ENCODE measurements at places on chromosomes 5 and 9.

DNA sequence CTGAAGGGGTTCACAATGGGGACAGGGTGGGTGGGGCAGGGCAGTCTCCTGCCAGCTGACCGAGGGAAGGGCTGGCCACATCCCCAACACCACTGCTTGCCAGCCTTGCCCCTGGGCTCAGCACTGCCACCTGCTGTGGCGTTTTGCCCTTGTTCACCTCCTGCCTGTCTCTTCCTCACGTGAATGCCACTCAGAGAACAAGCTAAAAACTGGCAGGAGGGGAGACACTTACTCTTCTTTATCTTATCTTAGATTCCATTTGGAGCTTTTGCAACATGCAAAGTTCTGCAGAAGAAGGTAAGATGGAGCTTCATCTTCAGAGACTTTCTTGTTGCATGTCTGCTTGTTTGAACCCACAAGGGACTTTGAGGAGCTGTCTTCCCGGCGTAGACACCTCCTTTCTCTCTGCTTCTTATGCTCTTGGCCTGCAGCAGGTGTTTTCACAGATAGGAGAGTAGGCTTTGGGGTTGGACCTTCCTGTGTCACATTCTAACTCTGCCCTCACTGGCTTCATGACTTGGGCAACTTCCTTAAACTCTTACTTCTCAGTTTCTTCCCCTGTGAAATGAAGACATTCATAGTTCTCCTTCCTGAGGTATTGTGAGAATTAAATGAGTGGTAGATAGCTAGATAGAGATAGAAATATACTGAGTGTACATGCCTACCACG is 4.1 kb downstream of the LRSAM1 start:
- no peak for DNase-seq

GRCh38 chr5:83069096-83069799 is 7.9 kb downstream of the TMEM167A start:
- no peak for DNase-seq

GRCh38 chr5:126780165-126780827 is 3.4 kb downstream of the LMNB1 start:
- DNase-seq, result peak; percentile 21

DNA sequence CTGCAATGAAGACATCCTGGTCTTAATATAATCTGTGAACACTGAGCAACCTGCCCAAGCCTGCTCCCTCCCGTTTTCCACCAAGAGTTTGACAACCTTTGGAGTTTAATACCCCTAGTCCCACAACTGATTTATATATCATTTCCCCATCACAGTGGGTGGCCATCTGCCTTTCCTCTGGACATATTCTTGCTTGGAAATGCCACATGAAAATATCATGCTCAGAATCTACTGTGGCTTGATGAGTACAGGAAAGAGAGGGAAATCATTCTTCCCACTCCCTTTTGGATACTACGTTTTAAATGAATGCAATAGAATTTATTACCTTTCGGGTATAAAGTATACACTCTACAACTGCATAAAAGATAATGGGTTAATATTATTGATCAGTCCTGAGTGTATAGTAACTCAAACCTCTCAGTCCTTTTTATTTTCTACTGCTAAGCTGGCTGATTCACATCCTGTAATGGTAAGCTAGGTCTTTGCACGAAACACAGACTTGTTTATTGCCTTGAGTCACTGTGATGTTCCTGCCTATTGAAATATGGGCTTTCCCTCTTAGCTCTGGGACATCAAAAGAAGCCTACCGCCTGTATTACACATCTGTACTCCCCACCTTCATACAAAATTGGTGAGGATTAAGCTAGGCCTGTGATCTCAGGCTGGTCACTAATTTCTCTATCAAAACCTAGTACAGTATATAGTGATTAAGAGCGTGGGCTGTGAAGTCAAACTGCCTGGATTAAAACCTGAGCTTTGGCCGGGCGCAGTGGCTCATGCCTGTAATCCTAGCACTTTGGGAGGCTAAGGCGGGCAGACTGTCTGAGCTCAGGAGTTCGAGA is 67.6 kb upstream of the NR5A1 start:
- no peak for DNase-seq

GRCh38 chr5:56262279-56262678 is 29.1 kb upstream of the ANKRD55 start:
- DNase-seq, result no peak

GRCh38 chr9:109182940-109183798 is 16.1 kb upstream of the FRRS1L start:
- no peak for DNase-seq

DNA sequence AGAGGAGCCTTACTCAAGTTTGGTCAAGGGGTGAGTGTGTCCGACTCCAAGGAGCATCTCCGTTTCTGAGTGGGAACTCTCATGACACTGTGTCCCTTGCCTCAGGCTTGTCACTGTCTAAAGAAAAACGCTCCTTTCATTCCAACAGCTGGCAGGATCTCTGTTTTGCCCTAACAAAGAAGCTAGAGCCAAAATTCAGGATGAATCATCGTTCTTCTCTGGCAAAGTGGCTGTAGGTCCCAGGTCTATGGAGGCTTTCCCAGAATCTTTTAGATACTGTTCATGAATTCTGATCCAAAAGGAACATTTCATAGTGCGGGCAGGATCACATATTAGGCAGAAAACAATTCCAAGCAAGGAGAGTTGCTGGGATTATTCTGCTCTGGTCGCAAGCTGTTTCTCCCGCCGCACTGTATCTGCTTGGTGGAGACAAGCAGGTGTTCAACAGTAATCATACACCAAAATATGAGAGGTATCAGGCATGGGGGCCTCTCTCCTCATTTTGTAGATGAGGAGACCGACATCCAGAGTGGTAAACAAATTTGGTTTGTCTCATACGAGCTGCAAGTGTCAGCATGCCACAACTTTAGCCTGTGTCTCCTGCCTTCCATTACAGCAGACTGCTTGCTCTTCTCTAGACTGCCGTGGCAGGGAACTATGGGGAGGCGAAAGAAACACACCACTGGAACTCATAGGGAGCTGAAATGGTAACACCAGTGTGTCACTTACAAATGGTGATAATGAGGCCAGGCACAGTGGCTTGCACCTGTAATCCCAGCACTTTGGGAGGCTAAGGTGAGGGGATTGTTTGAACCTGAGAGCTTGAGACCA is 72.6 kb downstream of the ENTREP1 start:
- no peak for DNase-seq

All from stimulated activated CD8-positive, alpha-beta memory T cell treated with anti-CD3 and anti-CD28 coated beads, Interleukin-7, amount 100 ng/mL, for 1 hour (primary cell).